ENCODE measurements at places on chromosomes 6 and 20. TPM values are rescaled to one million over a fixed set of nuclear protein-coding genes. Genes with fewer than 3 reads are reported as not detected.

Gene RIPPLY2
- not detected for total RNA-seq

DNA sequence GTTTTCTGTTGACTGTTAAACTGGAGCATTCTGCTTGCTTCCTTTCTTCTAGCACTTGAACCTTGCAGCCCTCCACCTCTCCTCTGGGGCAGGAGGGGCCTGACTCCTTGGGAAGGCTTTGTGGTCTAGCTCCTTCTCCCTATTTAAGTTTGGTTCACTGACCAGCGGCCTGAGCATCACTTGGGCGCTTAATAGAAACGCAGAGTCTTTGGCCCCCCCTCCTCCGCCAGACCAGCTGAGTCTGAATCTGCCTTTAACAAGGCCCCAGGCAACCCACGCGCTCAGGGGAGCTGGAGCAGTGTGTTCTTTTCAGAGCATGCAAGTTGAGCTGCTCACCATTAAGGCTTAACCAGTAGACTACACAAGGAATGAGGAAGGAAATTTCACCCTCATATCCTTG is 225.7 kb downstream of the NRN1 start:
- no peak for DNase-seq

DNA sequence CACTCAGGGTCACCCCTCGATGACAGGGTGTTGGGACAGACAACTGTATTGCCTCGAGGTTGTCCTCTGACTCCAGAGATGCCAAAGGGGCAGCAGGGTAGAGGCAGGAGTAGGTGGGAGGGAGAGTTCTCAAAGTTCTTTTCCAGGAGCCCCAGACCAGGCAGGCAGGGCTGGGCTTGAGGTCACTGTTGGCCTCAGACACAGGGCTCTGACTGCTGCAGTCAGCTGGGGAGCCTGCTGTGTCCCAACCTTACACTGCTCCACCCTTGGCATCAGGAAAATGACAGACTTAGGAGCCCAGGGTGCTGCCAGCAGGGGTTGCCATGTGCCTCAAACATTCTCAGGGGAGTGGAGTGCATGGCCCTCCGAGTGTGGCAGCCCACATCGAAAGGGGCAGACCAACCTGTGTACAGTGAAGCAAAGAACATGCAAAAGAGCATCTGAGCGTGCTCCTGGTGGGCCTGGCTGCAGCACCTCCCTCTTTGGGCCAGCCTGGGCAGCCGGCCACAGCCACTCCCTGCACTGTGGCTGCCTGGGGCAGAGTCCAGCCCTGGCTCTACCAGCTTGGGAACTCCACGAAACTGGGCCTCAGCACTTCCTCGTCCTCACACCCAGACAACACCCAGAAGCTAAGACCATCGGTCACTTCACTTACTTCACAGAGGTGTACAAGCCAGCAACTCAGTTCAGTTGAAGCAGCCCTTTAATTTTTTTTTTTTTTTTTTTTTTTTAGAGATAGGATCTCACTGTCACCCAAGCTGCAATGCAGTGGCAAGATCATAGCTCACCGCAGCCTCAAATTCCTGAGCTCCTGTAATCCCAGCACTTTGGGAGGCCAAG is 24.0 kb downstream of the C6orf132 start:
- DNase-seq: peak; percentile 47

GRCh38 chr6:150312844-150313584 is 55.8 kb upstream of the IYD start:
- DNase-seq: no peak
